ENCODE measurements at places on chromosomes 1 and 21.

DNA sequence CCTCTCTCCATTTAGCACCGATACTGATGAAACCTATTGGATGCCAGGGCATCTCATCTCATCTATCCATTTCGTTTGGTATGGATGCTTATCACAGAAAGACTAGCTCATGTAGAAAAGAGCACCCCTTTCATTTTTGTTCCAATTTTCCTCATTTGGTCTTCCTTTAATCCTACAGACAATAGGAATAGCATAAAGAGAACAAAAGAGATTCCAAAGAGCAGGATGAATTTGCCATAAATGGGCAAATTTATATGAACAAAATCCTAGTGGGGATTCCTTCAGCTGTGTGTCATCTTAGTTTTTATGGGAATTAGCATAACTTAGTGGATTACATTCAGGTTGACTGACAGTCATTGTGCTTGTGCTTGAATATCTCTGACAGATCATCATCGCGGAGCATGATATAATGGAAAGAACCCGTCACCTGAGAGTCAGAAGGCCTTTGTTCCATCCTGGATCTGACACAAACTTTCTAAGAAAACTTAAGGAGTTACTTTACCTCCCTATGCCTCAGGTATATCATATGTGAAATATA, 777.5 kb upstream of the ADGRL2 start:
- DNase-seq: no peak

- DNase-seq: no peak
These were observed 41.2 kb downstream of the CNST start for GRCh38 chr1:246607462-246607861.

GRCh38 chr1:21139601-21140000, 37.1 kb downstream of the EIF4G3 start:
- DNase-seq: peak; percentile 31

GRCh38 chr1:53381790-53382401, 54.0 kb upstream of the LRP8 start:
- DNase-seq: no peak

DNA sequence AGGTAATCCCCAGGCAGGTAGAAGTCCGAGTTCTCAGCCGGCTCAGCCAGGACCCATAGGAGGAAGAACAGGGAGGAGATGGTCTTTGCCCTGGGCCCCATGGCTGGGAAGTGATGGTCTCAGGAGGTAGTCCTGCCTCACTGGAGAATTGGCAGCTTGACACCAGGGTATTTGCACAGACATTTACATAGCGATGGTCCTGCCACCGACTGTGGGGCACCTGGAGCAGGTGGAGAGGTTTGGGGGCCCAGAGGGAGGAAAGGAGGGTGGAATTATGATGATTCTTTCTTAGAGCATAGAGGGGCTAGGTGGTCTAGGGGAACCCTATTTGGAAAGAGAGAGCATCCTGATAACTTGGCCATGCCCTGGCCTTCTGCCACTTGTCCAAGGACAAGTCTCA, at the start of gene TAS1R2:
TSS of gene TAS1R2 (minus strand) at position 101 of the 400 bp plus-strand sequence. CDS start at position 101, 0 bp downstream.
- no peak for DNase-seq

Measured in left hindlimb (tissue), 1 donor.